ENCODE measurements at places on chromosomes 16 and 17.

GRCh38 chr16:73196670-73197069, 148.7 kb upstream of the ZFHX3 start:
- H3K36me3 ChIP-seq: no peaks in the 10 kb centered on the region
- no peak overlapping the region for H3K27ac ChIP-seq
- no peak overlapping the region for H3K4me3 ChIP-seq

GRCh38 chr16:84552135-84552534, 47.7 kb upstream of the MEAK7 start:
- DNase-seq: no peak
- H3K4me1 ChIP-seq: no peaks in the 10 kb centered on the region
- no peak overlapping the region for H3K27ac ChIP-seq
- no peaks in the 10 kb centered on the region for H3K27me3 ChIP-seq
- no peaks in the 10 kb centered on the region for H3K36me3 ChIP-seq

DNA sequence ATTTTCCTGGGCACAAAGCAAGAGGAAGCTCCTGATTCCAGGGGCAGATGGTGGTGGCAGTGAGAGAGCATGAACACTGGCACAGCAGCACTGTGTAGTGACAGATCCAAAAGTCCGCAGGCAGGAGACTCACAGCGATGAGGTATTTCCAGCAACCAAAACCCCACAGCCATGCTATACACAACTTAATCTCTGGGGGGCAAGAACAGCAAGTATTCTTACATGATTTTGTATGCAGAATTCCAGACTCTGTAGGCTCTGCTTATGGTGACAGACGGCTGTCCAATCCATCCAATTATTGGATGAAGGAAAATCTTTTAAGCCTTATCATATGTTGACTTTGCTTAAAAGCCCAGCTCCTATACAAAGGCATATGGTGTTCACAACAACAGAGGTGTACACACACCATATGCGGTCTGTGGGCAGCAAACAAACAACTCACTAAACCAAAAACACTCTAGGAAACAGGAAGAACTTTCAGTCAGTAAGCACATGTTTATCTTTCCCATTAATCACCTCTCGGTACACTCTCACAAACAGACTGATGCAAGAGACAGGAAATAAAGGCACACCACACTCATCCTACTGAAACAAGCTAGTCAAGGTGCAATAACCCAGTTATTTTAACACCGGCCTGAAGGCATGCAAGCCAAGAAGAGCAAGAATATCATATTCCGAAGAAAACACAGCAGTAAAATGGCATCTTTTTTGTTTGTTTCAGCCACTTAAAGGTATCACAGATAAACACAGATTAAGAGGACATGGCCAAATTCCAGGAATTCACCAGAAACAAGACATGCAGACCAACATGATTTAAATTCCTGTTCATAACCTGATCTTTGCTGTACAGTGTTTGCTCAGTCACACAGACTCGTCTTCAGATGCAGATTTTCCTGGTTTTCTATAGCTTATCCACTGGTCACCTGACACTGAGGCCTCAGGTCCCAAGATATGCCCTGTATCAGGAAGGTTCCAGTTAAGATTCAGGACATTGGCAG, 47.8 kb downstream of the ERN1 start:
- no peaks in the 10 kb centered on the region for H3K36me3 ChIP-seq
- H3K27ac ChIP-seq: peak overlapping the region; percentile 74
- H3K27me3 ChIP-seq: no peaks in the 10 kb centered on the region
- peaks cover 7% of the 10 kb centered on the region for H3K4me1 ChIP-seq

DNA sequence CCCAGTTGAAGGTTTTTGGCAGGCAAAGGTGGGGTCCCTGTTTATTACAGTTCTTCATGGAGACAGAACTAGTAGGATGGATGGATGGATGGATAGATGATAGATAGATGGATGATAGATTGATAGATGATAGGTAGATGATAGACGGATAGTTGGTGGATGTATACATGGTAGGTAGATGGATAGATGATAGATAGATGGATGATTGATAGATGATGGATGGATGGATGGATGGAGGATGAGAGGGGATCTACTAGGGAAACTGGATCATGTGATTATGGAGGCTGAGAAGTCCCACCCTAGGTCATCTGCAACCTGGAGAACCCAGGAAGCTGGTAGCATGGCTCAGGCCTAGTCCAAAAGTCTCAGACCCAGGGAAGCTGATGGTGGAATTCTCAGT, 88.6 kb downstream of the ABCC1 start:
- H3K36me3 ChIP-seq: no peaks in the 10 kb centered on the region
- H3K4me1 ChIP-seq: no peaks in the 10 kb centered on the region
- no peak overlapping the region for H3K4me3 ChIP-seq
- no peak overlapping the region for H3K27ac ChIP-seq
- H3K27me3 ChIP-seq: no peaks in the 10 kb centered on the region

DNA sequence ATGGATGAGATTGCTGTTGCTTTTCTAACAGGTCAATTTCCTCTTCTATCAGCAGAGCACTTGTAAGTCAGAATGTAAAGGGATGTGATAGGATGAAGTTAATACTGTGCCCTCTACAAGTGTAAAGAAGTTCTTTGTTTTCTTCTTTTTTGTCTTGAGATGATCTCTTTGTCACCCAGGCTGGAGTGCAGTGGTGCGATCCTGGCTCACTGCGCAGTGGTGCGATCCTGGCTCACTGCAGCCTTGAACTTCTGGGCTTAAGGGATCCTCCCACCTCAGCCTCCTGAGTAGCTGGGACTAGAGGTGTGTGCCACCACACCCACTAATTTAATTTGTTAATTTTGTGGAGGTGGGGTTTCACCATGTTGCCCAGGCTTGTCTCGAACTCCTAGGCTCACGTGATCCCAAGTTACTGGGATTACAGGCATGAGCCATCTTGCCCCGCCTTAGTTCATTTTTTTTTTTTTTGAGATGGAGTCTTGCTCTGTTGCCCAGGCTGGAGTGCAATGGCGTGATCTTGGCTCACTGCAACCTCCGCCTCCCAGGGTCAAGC, 21.6 kb upstream of the KPNB1 start:
- H3K36me3 ChIP-seq: no peaks in the 10 kb centered on the region
- H3K4me3 ChIP-seq: no peak overlapping the region
- no peak for DNase-seq
- H3K27me3 ChIP-seq: no peaks in the 10 kb centered on the region
- H3K27ac ChIP-seq: no peak overlapping the region

GRCh38 chr16:88804552-88805339, 1.2 kb downstream of the CDT1 start:
- H3K27ac ChIP-seq: no peak overlapping the region
- DNase-seq: no peak
- peaks cover 11% of the 10 kb centered on the region for H3K4me1 ChIP-seq
- H3K4me3 ChIP-seq: peak overlapping the region; percentile 77

- DNase-seq: no peak
- H3K4me1 ChIP-seq: no peaks in the 10 kb centered on the region
- no peaks in the 10 kb centered on the region for H3K27me3 ChIP-seq
- no peaks in the 10 kb centered on the region for H3K36me3 ChIP-seq
Measured at GRCh38 chr17:82397449-82398335, 20.5 kb upstream of the HEXD start.

GRCh38 chr17:18014006-18014405, 25.0 kb downstream of the ATPAF2 start:
- no peak for DNase-seq
- no peak overlapping the region for H3K4me3 ChIP-seq
- H3K27ac ChIP-seq: no peak overlapping the region
- H3K4me1 ChIP-seq: no peaks in the 10 kb centered on the region
- H3K27me3 ChIP-seq: no peaks in the 10 kb centered on the region

GRCh38 chr16:2187212-2187611, 9.2 kb downstream of the CASKIN1 start:
- no peak for DNase-seq
- no peak overlapping the region for H3K4me3 ChIP-seq
- no peaks in the 10 kb centered on the region for H3K27me3 ChIP-seq
- no peak overlapping the region for H3K27ac ChIP-seq
- H3K4me1 ChIP-seq: no peaks in the 10 kb centered on the region
- H3K36me3 ChIP-seq: no peaks in the 10 kb centered on the region

- no peak overlapping the region for H3K4me3 ChIP-seq
- no peaks in the 10 kb centered on the region for H3K27me3 ChIP-seq
- no peak overlapping the region for H3K27ac ChIP-seq
- H3K4me1 ChIP-seq: no peaks in the 10 kb centered on the region
- no peak for DNase-seq
- H3K36me3 ChIP-seq: no peaks in the 10 kb centered on the region
Measured at GRCh38 chr16:56995136-56995805, 5.9 kb downstream of the NLRC5 start.

- H3K27ac ChIP-seq: no peak overlapping the region
- DNase-seq: no peak
- no peak overlapping the region for H3K4me3 ChIP-seq
- H3K4me1 ChIP-seq: no peaks in the 10 kb centered on the region
Measured at GRCh38 chr17:46064460-46064859, 65.4 kb downstream of the STH start.

DNA sequence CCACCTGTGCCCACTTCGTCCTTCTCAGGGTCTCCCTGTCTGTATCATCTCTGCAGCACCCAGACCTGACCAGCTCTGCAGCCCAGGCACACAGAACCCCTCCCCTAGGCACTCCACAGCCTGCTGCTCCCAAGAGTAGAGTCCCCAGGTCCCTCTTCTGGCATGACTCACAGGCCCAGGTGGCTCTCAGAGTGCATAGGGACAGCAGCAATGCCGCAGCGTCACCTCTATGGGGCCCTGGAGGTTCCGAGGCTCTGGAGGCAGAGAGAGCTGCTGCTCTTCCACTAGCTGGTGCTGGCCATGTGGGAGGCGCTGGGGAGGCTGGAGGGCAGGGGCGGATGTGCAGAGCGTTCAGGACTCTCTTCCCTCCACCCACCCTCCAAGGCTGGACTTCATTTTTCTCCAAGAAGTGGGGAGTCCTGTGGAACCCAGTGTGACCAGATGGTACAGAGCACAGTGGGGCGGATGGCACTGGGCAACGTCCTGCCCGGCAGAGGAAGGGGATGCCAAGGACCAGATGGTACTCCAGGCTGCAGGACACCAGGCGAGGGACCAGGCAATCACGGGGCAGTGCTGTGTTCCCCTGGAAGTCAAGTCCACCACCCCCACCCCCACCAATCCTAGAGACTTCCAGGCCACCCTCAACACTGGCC, 151.7 kb downstream of the RBFOX3 start:
- H3K4me3 ChIP-seq: no peak overlapping the region
- H3K27me3 ChIP-seq: peaks cover 14% of the 10 kb centered on the region
- DNase-seq: no peak
- H3K36me3 ChIP-seq: no peaks in the 10 kb centered on the region
- H3K4me1 ChIP-seq: no peaks in the 10 kb centered on the region

DNA sequence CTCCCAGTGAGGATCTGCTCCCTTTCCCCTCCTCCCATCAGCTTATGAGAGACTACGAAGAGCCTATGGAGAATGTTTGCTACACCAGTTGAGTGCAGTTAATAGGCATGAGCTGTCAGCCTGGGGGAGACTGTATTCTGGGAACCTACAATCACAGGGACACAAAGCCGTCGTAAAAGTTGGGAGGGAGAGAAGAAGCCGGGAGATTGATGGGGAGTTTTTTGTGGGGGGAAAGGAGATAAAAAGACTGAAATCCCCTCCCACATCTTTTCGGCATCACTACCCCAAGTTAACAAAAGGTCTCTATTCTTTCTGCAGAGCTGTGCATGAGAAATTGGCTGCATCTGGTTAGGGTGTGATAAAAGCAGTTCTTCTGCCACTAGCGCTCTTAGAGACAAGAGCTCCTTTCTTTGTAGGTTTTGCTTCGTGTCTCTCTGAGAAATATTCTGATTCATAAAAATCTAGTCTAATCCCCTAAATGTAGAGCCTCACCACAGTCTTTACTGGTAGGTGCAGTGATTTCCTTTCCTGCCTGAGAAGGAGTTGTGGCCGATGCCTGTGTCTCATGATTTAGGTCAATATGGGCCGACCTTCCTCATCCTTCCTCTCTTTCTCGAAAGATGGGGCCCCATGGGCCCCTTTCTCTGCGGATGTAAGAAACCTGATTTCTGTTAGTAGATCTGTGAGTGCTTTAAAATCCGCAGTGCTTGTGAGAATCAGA, 77.4 kb downstream of the BPTF start:
- H3K36me3 ChIP-seq: no peaks in the 10 kb centered on the region
- no peak for DNase-seq
- H3K27ac ChIP-seq: no peak overlapping the region
- H3K4me3 ChIP-seq: no peak overlapping the region
- no peaks in the 10 kb centered on the region for H3K27me3 ChIP-seq

DNA sequence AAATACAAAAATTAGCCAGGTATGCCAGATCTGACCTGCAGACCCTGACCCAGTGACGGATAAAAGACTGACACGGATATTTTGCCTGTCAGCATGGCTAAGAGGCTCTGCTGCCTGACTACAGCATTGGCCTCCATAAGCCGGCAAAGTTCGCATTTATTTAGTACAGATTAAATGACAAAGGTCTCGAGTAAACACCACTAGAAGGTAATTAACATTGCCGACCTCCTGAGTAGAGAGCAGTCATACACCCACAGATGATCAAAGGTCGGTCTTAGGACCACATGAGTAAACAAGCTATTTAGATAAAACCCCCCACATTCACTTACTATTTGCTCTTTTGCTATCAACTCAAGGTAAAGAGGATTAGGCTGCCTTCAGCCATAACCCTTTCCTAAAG, 55.7 kb downstream of the KNOP1 start:
- no peaks in the 10 kb centered on the region for H3K36me3 ChIP-seq
- no peak for DNase-seq
- H3K27ac ChIP-seq: no peak overlapping the region
- no peaks in the 10 kb centered on the region for H3K4me1 ChIP-seq

- H3K4me1 ChIP-seq: no peaks in the 10 kb centered on the region
- no peaks in the 10 kb centered on the region for H3K36me3 ChIP-seq
- no peak overlapping the region for H3K4me3 ChIP-seq
- H3K27ac ChIP-seq: no peak overlapping the region
Measured at GRCh38 chr16:65012357-65012756, 109.5 kb downstream of the CDH11 start.

- DNase-seq: no peak
- no peaks in the 10 kb centered on the region for H3K27me3 ChIP-seq
- no peak overlapping the region for H3K4me3 ChIP-seq
Measured at GRCh38 chr17:12457493-12457892, 208.2 kb upstream of the MYOCD start.

DNA sequence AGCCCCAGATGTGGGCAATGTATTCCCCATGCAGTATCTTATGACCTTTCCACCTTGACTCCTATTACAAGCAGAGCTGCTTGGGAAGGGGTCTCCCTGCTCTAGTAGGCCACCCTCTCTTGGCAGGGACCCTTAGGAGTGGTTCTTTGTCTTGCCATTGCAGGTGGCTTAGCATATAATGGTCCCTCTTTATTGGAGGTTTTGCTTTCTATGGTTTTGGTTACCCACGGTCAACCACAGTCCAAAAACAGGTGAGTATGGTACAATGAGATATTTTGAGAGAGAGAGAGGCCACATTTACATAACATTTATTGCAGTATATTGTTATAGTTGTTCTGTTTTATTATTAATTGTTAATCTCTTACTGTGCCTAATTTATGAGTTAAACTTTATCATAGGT, 472.8 kb upstream of the ASIC2 start:
- H3K27ac ChIP-seq: no peak overlapping the region
- H3K4me1 ChIP-seq: no peaks in the 10 kb centered on the region
- no peaks in the 10 kb centered on the region for H3K27me3 ChIP-seq
- no peak for DNase-seq
- no peaks in the 10 kb centered on the region for H3K36me3 ChIP-seq
- H3K4me3 ChIP-seq: no peak overlapping the region

Measured in breast epithelium (tissue), 4 donors.